T-helper 17 cell (primary cell): ENCODE measurements at places on chromosomes 5 and 9.

DNA sequence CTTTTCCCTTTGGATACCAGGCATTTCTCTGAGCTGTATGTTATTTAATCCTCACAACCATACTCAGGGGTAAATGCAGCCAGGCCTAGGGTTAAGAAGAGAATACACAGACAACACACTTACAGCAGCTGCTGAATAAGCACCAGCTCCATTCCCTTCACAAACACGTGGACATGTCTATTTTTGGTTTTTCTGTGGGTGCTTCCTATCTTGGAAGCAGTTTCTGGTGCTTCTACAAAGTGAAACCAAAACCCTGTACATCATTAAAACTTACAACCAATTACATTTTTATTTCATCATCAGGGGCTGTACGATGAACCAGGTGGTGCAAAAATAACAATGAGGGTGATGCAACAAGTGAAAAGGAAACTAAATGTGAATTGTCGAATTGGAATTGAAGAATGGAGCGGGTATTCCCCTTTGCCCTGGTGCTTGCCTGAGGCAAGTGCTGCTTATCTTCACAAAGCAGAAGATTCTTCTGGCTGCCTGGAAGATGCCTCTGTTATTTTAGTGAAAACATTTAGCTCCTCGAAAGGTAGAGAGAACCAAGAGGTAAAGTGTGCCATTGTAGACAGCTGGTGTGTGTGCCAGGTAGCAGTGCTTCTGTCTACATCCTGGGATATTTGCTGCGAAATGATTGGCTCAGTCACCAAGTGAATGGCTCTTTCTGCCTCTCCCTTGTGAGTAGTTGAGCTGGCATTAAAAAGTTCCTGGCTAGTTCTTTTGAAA is 18.6 kb upstream of the IFNB1 start:
- H3K27me3 ChIP-seq, result no peaks in the 10 kb centered on the region
- H3K4me3 ChIP-seq, result peak overlapping the region; percentile 80
- peak; percentile 11 for DNase-seq
- peaks cover 29% of the 10 kb centered on the region for H3K4me1 ChIP-seq
- H3K27ac ChIP-seq, result peak overlapping the region; percentile 92
- H3K36me3 ChIP-seq, result no peaks in the 10 kb centered on the region

GRCh38 chr5:111389390-111390082 is 122.8 kb downstream of the STARD4 start:
- H3K27me3 ChIP-seq, result no peaks in the 10 kb centered on the region
- H3K4me3 ChIP-seq, result no peak overlapping the region
- peaks cover 14% of the 10 kb centered on the region for H3K36me3 ChIP-seq
- no peak for DNase-seq

GRCh38 chr9:114503522-114504340 is 1.5 kb downstream of the WHRN start:
- H3K4me3 ChIP-seq, result peak overlapping the region; percentile 83
- H3K27me3 ChIP-seq, result peaks cover 17% of the 10 kb centered on the region
- H3K27ac ChIP-seq, result peak overlapping the region; percentile 32
- no peaks in the 10 kb centered on the region for H3K36me3 ChIP-seq
- H3K4me1 ChIP-seq, result peaks cover 17% of the 10 kb centered on the region
- no peak for DNase-seq

GRCh38 chr5:177366528-177367322 is 9.0 kb downstream of the RGS14 start:
- H3K4me3 ChIP-seq, result peak overlapping the region; percentile 55

GRCh38 chr9:89426384-89426961 is 71.4 kb downstream of the SEMA4D start:
- H3K27ac ChIP-seq, result peak overlapping the region; percentile 96
- no peaks in the 10 kb centered on the region for H3K27me3 ChIP-seq
- DNase-seq, result no peak
- H3K4me3 ChIP-seq, result peak overlapping the region; percentile 88
- H3K36me3 ChIP-seq, result peaks cover 4% of the 10 kb centered on the region
- H3K4me1 ChIP-seq, result peaks cover 72% of the 10 kb centered on the region

DNA sequence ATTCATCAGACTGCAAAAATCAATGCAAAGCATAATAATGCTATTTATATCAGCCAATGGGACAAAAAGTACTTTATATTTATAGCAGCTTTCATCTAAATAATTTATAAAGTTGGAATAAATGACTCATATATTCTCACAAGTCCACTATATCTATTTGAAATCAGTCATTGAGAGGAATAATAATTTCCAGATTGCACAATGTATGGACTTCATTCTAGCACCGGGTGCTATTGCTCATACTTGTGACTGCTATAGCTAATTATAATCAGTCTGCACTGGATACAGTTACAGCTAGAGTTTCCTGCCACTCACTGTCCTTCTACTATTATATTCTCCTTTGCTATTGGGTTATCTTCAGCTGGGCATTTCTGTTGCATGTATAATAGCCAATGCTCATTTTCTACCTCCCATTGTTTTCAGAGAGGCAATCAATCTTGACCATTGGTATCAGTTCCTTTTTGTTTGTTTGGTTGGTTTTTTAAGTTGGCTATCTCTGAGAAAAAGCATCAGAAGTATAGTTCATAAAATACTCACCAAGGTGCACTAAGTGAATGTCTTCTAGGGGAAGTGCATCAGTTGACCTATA is 1.9 kb downstream of the CDH18 start:
- no peaks in the 10 kb centered on the region for H3K27me3 ChIP-seq
- H3K36me3 ChIP-seq, result no peaks in the 10 kb centered on the region
- H3K4me3 ChIP-seq, result no peak overlapping the region
- no peaks in the 10 kb centered on the region for H3K4me1 ChIP-seq
- H3K27ac ChIP-seq, result no peak overlapping the region
- DNase-seq, result no peak

- peaks cover 7% of the 10 kb centered on the region for H3K36me3 ChIP-seq
- H3K27ac ChIP-seq, result no peak overlapping the region
- peaks cover 27% of the 10 kb centered on the region for H3K4me1 ChIP-seq
- peaks cover 84% of the 10 kb centered on the region for H3K27me3 ChIP-seq
- DNase-seq, result no peak
These were observed 4.7 kb downstream of the PAX5 start for GRCh38 chr9:37029304-37029775.

DNA sequence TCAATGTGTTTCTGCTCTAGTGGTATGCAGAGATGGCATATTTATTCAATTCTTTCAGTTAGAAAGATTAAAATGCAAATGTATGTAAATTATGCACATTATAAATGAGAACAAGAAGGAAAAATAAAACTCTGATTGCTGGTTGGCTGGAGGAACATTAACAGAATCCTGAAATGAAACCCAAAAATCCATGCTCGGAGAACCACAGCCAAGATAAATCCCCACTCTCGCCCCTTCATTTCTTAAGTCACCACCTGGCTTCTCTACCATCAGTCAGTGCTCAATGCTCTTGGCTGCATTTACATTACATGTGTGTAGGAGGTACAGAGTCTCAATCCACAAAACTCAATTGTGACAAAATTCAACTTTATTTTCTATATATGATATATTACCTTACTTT is 184.9 kb downstream of the TRIM36 start:
- no peaks in the 10 kb centered on the region for H3K27me3 ChIP-seq
- H3K27ac ChIP-seq, result no peak overlapping the region
- no peaks in the 10 kb centered on the region for H3K4me1 ChIP-seq
- DNase-seq, result no peak
